ENCODE measurements at places on chromosomes 6 and 20. TPM values are rescaled to one million over a fixed set of nuclear protein-coding genes. Genes with fewer than 3 reads are reported as not detected.

- DNase-seq, result no peak
Measured at GRCh38 chr6:167053895-167054530, 54.8 kb downstream of the CEP43 start.

GRCh38 chr6:90997076-90997475 lies 410.2 kb upstream of the MAP3K7 start:
- no peak for DNase-seq

GRCh38 chr20:59945175-59945574 lies 5.0 kb downstream of the FAM217B start:
- DNase-seq, result no peak

GRCh38 chr20:17169585-17170136 lies 57.2 kb upstream of the PCSK2 start:
- no peak for DNase-seq

- DNase-seq, result no peak
Measured at GRCh38 chr6:105821027-105821426, 265.1 kb upstream of the PRDM1 start.

- DNase-seq, result no peak
Measured at GRCh38 chr6:118660218-118660569, 8.8 kb upstream of the CEP85L start.

DNA sequence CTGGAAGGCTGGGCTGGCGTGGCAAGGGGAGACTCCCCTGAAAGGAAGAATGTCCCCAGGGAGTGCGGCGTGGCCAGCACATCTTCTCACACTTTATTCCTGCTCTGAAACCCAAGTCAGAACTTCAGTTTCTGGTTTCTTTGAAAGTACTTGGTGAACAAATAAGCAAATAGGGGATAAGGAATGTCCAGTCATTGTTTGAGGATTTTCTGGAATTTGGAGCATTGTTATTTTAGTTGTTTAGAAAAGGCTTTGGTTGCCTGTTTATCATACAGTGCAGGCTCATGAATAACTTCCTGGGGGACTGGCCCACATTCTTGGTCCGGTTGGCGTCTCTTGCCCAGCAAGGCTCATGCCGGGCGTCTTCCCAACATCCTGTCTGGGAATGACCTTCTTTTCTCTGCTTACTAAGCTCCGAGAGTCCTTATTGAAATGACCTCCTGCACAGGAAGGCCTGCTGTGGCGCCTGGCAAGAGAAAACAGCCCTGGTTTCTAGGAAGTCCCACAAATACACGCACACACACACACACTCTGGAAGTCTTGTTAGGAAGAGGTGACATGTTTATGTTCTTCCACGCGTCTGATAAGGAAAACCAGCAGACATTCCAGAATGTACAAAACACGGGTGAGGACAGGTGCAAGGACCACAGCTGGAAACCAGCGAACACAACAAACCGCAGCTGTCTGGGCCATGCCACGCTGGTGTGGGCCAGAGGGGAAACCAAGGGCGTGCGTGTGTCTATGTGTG lies 71.9 kb downstream of the TMEM170B start:
- DNase-seq, result peak; percentile 48

- no peak for DNase-seq
Measured at GRCh38 chr6:38555606-38556005, 84.1 kb downstream of the BTBD9 start.

DNA sequence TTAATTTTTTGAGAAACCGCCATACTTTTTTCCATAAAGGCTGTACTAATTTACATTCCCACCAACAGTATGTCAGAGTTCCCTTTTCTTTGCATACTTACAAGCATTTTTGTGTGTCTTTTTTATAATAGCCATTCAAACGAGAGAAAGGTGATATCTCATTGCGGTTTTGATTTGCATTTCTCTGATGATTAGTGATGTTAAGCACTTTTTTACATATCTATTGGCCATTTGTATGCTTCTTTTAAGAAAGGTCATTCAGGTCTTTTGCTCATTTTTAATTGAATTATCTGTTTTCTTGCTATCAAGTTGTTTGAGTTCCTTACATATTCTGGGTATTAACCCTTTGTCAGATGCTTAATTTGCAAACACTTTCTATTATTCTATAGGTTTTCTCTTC lies 176.1 kb upstream of the UFL1 start:
- DNase-seq, result no peak

- no peak for DNase-seq
Measured at GRCh38 chr20:61756966-61757677, 308.6 kb downstream of the TAF4 start.

GRCh38 chr20:63544241-63544957 lies 3.1 kb downstream of the SRMS start:
- no peak for DNase-seq

DNA sequence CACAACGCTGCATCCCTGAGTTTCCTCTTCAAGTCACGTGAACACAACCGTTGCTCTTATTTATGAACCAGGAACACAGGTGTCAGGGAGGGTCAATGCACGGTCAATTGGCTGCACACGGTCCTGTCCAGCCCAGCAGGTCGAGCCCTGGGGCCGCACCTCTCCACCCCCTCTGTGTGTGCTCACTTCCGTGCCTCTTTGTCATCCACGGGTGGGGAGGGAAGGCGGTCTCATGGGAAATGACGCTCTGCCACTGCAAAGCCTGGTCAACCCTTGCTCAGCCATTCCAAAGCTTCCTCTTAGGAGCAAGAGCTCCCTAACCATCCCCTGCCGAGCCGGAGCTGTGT lies 38.7 kb downstream of the DACT2 start:
- DNase-seq, result no peak

DNA sequence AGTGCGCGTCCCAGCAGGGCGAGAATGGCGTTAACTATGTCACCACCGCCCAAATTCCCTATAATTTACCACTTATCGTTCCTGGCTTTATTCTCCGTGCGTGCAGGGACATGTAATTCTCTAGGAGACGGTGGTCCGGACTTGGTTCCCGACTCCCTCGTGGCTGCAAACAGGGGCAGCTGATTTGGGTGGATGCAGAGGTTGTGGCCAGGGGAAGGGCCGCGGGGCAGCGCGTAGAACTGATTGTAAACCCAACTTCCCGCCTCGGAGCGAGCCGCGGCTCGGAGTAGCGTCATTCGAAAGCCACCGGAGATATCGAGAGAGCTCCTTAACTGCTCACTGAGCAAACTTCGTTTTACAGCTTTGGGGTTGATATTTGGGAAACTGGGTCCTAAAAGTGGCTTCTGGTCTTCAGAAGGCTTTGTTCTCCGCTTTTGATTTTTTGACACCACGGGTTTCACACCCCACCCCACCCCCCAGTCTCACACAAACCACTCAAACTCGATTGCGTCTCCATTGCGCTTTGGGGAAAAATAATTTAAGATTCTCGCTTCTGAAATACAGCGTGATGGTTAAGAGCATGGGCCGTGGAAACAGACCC lies 17.5 kb upstream of the ZSCAN9 start:
- DNase-seq, result no peak

DNA sequence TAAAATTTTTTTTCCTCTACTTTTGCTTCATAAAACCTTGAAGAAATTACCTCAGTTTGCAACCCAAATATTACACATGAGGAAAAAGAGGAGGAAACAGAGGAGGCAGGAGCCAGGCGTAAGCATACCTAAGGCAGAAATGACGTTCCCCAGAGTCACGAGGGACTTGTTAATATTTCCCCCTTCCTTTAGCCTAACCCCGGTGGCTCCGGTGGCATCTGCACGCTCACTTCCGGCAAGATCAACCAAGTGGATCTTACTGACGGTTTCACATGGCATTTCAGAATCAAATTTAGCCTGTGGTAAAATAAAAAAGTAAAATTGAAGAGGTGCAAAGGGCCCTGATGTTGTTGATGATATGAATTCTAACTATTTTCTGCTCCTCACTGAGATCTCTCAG lies 67.4 kb downstream of the KIF16B start:
- no peak for DNase-seq

DNA sequence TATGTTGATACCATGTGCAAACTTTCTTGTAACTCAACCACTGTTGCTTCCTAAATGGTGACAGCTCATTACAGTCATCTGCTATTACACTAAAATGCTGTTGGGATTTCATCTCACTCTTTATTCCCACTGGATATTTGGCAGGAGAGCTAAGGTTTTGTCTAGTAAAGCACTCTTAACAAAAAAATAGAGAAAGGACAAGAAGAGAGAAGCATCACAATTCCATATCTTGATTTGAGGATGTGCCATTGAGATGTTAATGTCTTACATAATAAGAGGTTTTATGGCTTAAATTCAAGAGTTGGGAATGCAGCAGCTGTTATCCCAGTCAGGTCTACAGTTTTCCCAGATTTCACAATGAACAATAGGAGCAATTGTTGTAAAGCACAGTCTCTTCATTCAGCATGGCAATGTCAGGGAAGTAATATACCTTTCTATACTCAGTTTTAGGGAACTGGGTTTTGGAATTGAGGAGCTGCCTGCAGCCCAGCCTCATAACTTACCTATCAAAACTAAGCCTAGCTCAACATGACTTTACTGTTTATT lies 134.9 kb downstream of the ISM1 start:
- no peak for DNase-seq

GRCh38 chr20:25549843-25550477 lies 35.4 kb downstream of the NINL start:
- DNase-seq, result no peak

- peak; percentile 3 for DNase-seq
Measured at GRCh38 chr6:16576451-16577368, 184.6 kb downstream of the ATXN1 start.

- no peak for DNase-seq
Measured at GRCh38 chr6:49764571-49765236, 20.5 kb upstream of the CRISP3 start.

GRCh38 chr6:133130863-133131262 lies 110.3 kb upstream of the EYA4 start:
- DNase-seq, result peak; percentile 33

GRCh38 chr20:56447227-56447626 lies 21.2 kb upstream of the RTF2 start:
- no peak for DNase-seq

DNA sequence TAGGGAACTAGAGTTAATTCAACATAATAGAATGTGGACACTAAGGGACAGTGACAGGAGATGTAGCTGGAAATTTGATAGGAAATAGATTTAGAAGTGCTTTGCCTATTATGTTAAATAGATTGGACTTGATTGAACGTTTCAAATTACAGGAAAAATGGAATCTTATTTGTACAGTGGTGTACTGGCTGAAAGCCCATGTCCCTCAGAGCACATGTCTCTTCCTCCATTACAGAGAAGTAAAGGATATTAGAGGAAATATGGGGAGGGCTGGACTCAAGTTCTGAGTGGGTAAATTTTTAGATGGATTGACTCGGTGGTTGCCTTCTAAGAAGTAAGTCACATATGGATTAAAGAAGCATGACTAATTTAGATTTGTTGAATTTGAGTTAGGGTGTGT lies 11.4 kb downstream of the PKIB start:
- DNase-seq, result no peak

DNA sequence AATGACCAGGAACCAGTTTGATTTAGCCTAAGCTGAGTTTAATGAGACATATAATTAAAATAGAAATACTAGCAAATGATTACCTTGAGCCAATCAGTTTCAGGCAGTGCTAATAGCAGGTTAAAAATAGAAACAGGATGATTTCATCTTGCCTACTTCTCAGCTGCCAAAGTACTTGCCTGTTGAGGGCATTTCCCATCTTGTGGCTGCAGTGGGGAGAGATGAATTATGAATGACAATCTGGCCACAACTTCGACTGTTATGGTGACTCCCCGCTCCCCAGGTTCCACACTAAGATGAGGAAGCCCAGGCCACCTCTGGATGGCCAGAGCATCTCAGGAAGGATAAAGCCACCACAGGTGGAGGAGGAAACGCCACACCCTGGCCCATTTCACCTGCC lies 31.3 kb downstream of the MBOAT1 start:
- DNase-seq, result no peak

DNA sequence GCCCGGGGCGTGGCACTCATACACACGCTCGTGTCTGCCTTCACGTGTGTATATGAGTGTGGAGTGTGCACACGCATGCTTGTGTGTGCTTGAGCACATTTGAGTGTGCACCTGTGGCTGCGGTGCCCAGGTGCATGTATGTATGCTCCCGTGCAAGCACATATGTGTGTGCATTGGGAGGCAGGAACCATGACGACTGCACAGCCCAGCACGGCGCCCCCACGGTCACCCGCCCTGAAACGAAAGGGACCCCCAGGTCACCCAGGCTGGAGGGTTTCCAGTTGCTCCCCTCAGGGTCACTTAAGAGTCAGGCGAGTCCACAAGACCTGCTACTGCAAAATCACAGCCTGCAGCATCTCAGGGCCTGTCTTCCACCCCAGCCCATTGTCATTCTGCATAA lies 94.7 kb downstream of the YTHDF1 start:
- DNase-seq, result no peak

DNA sequence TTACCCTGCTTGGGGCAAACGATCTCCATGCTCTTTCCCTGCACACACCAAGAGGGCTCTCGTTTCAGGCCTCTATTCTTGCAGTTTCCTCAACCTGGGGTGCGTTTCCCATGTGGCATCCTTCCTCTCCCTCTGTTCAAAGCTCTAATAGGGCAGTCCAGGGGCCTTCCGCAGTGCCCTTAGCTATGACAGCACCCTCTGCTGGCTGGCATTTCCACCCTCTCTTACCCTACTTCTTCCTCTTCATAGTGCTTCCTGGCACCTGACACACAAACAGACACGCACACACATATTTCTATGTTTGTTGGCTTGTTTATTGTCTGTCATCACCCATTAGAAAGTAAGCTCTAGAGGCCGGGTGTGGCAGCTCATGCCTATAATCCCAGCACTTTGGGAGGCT lies 294.0 kb downstream of the CLIC5 start:
- DNase-seq, result no peak

DNA sequence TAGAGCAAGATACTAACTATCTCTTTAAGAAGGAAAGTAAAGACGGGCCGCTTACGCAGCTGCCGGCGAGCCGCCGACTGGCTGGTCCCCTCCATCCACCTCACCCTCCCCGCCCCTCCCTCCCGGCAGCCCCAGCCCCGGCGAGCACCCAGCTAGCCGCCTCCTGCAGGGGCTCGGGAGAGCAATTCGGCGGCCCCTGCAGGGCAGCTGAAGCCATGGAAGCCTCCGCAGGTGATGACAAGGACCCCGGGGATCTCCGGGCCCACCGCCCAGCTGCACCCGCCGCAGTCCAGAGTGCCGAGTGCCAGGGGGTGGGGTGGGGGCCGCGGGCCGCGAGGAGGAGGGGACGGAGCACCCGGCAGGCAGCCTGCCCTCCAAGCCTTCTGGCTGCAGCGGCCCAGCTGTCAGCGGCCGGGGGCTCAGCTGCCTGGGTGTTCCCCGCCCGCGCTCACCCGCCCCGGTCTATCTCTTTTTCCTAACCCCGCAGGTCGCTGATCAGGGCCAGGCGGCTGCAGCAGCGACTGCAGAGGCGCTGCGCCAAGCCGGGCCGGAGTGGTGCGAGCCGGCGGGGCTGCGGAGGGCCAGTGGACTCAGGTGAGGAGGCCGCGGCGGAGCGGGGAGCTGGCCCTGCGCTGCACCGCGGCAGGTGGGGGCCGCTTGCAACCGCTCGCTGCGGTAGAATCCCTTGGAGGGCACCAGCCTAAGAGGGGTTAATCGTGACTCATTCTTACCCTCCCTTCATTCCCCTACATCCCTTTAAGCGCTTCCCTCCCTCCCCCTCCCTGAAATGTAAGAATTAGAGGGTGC lies at the start of gene SNPH:
Gene SNPH (plus strand): TSS at position 128 of the 807 bp plus-strand sequence. CDS start 29,946 bp downstream, outside the sequence.
- peak; percentile 82 for DNase-seq

PROKR2 gene
- polyA plus RNA-seq, result not detected

GUCA1A gene
- not detected for polyA plus RNA-seq

TFAP2A gene
- polyA plus RNA-seq, result 26.9 TPM

GMDS gene
- polyA plus RNA-seq, result 12.1 TPM

C6orf62 gene
- 66.3 TPM for polyA plus RNA-seq

STX11 gene
- 0.36 TPM for polyA plus RNA-seq

RNF182 gene
- polyA plus RNA-seq, result 4.9 TPM

SUMO4 gene
- polyA plus RNA-seq, result not detected

CCDC170 gene
- 0.05 TPM for polyA plus RNA-seq

PSORS1C2 gene
- polyA plus RNA-seq, result not detected

BTN1A1 gene
- not detected for polyA plus RNA-seq

BPIFB1 gene
- not detected for polyA plus RNA-seq

EZR gene
- polyA plus RNA-seq, result 259 TPM

C6orf120 gene
- polyA plus RNA-seq, result 13.1 TPM

All from A549 (cell line).